ENCODE measurements at places on chromosomes 16 and 17.
A peak's percentile ranks its signal among the peaks of the same experiment; 100 is the strongest.

- no peak for DNase-seq
Measured at GRCh38 chr16:70162041-70162451, 11.5 kb upstream of the CLEC18C start.

DNA sequence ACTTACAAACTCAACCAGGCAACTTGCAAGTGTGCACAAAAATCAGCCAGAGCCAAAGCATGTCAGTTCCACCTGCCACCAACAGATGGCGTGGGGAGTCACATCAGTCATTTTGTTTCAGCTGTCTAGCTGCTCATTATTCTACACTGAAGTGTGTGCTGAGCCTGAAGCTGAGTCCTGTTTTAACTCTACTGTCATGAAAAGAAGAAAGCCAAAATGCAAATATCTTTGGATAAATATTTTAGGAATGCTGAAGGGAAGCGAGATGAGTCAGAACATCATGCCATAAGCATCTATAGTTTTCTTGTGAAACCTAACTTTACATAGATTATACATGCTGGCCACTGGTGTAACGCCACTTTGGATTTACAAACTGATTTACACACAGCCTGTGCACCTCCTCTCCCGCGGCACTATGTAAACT lies 172.6 kb downstream of the CDK5R1 start:
- DNase-seq: peak; percentile 79

GRCh38 chr17:34195987-34196386 lies 59.1 kb upstream of the CCL2 start:
- DNase-seq: no peak

GRCh38 chr16:1199347-1200013 lies 25.6 kb downstream of the TPSG1 start:
- DNase-seq: no peak

- DNase-seq: no peak
Measured at GRCh38 chr16:60642956-60643355, 1393.3 kb downstream of the CDH8 start.

- no peak for DNase-seq
Measured at GRCh38 chr16:554640-555365, 5.4 kb upstream of the PRR35 start.

DNA sequence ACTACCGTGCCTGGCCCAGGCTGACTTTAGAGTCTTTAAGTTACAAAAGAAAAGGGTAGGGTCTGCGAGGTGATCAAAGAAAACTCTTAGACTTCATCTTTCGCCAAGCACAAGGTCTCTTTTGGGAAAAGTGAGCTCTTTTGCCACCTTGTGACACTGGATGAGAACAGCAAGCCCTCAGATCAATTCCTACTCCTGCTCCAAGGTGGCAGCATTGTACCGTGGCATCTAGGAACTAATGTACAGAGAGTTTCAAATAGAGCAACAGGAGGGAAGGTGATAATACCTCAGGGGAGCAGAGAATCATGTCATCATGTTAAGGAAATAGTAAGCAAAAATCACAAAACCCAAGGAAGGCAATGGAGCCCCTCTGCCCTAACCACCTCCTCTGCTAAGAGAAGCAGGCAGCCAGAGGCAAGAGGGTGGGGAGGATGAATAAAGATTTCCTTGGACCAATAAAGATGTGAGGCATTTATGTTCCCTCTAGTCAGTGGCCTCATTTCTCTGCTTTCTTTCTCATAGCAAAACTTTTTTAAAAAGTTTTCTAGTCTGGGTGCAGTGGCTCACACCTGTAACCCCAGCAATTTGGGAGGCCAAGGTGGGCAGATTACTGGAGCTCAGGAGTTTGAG lies 2.1 kb upstream of the C17orf78 start:
- peak; percentile 86 for DNase-seq

- DNase-seq: no peak
Measured at GRCh38 chr16:87821376-87822107, 47.8 kb downstream of the SLC7A5 start.

DNA sequence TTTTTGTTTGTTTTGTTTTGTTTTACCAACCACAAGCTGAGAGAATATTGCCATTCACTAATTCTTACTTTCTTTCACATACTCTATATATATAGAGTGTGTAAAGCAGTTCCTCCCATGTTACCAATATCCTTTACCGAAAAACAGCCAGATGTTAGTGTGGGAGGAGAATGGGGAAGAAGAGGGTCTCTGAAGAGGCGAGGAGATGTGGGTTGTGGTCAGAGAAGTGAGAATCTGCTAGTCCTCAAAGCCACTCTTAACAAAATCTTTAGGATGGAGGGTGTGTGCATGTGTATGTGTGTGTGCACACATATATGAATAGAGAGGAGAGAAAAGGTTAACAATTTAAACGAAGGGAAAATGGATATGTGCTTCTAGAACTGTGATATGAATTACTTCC lies 80.6 kb downstream of the TUBD1 start:
- DNase-seq: no peak

GRCh38 chr16:77250400-77250799 lies 51.2 kb downstream of the SYCE1L start:
- DNase-seq: no peak

GRCh38 chr17:27609611-27610303 lies 21.2 kb upstream of the LGALS9 start:
- DNase-seq: peak; percentile 34
